ENCODE measurements at places on chromosomes 1 and 21.

- no peak for DNase-seq
Observed at GRCh38 chr1:4561205-4561604, 93.2 kb upstream of the AJAP1 start.

DNA sequence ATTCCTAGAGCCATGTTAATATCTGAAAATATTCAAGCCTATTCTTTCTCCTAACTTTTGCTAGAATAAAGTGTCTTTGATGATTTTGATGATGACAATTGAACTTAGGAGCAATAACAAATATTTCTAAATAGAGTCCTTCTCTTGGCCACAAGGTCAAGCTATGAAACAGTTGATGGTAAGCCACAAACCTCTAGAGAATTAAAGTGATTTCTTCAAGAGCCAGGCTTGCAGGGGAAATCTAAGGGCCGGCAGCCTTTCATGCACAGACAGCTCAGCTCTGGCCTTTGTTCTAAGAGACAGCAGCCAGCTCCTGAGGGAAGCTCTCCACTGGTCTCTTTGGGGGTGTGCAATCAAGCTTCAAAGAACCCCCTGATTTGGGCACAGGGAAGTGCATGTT, 59.0 kb downstream of the SUSD4 start:
- DNase-seq = peak; percentile 39

- DNase-seq = peak; percentile 25
Observed at GRCh38 chr1:42777852-42778251, 6.9 kb upstream of the TMEM269 start.

DNA sequence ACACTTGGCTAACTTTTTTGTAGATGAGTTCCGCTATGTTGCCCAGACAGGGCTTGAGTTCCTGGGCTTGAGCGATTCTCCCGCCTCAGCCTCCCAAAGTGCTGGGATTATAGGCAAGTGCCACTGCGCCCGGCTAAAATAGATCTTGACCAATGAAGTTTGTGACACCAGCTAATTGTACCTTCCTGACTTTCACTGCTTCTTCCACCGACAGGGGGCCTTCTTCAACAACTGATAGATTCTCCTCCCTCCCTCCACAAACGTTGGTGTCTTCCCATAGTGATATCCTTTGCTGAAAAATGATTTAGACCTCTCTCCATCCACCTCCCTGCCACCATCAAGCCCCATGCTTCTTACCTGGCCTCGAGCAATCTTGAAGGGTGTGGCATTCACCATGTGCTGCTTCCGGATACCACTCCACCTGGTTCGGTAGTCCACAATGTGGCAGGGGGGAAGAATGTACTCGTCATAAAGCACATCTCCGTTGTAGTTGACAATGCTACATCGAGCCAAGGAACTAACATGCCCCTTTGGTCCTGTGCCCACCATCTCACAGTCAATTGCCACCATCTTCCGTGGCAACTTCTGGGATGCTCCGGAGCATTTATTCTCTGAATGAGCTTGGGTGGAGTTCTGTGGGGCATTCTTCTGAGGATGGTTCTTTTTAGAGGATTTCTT, 1.6 kb upstream of the METTL25B start:
- peak; percentile 69 for DNase-seq

DNA sequence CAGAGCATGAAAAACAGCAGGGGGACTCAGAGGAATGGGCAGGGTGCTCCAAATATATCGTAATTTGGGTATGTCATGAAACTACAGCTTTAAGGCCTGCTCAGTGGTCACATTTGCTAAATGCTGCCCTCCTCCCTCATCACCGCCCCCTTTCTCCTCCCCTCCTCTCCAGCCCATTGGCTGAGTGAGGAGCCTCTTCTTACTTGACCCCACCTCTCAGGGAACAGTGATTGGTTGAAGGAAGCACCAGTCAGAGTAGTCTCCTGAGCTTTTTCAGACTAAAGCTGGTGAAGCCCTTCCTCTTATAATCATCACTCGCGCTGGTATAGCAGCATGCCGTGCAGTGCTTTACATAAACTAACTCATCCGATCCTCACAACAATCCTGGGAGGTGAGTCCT, 10.0 kb upstream of the TTC39A start:
- no peak for DNase-seq

DNA sequence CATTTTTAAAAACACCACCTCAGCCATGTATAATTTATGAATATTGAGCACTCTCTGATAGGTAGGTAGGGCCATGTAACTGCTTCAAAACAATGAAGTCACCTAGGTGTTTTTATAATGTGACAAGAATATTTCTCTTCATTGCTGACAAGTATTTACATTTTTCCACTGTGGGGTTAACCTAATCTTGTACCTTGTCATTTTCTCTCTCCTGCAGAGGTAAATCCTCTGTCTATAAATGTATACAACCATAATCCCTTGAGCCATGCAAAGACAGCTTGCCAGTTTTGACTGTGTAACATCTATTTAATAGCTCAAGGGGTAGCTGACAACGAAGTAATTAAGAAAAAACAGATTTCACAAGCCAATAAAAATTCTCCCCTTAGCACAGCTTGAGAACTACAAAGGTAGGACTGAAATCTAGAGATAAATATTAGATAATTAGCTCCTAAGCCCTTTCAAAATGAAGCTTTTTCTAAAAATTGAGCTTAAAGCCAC, 137.6 kb upstream of the POGK start:
- no peak for DNase-seq

- DNase-seq = no peak
Observed at GRCh38 chr1:2313651-2314261, 77.6 kb downstream of the MORN1 start.

- DNase-seq = peak; percentile 48
Observed at GRCh38 chr1:31904339-31905092, 33.7 kb downstream of the PTP4A2 start.

DNA sequence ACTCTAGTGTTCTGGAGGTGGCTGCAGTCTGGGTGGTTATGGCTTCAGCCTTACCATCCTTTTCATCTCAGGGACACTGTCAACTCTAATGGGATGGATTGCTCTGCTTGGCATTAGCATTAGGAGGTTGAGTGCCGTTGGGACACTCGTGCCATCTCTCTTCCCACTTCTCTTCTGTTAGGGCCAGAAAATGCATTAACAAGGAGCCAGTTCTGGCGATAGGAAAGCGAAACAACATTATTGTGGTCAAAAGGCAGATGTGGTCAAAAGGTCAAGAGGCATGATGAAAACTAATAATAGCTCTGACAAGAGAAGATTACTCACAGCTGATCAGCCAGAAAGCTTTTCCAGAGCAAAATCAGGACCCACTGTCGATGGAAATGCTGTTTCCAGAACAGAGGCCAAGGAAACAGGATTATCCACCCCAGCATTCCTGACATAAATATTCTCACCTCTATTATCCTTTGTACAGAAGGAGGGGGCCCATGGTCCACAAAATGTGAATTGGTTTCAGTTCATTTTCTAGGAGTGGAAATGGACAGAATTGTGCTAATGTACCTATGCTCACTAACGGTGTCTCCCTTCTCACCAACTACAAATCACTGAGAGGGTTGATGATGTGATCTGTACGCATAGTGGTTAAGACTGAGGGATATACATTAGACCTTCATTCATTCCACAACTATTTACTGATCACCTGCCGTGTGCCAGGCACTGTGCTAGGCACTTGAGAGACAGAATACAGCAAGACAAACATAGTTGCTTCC, 72.0 kb downstream of the ST6GALNAC5 start:
- DNase-seq = peak; percentile 92

GRCh38 chr1:115437196-115437595, 99.1 kb upstream of the NGF start:
- no peak for DNase-seq

DNA sequence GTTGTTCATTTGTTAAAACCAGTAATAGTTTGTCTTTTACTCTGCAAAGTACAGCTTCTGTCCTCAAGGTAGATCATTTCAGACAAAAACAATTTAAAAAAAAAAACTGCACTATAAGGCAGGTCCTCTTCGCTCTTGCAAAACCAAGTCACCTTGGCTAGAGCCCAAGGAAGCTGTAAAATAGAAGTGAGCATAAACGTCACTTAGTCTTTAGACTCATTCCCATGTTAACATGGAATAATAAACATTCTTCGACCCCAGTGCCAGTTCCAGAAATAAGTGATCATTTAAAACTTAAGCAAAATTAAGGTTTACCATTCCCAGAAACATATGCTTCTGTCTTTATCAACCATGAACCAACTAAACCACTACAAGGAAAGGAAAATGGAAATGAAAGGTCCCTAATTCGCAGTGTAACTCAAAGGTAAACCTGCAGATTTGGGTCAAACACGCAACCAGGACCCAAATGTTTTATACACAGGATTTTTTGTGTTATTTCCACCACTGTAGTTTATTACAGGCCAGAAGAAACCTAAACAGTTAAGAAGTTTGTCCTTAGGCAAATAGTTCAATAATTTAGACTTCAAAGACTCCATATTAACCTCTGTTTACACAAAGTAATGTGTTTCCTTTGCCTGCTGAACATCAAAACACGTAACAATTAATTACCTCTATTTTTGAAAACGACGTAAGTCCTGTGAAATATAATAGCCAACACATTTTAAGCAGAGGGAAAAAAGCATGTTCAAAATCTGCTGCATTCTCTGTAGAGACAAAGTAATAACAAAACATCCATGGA, 54.6 kb downstream of the TGFBR3 start:
- no peak for DNase-seq

DNA sequence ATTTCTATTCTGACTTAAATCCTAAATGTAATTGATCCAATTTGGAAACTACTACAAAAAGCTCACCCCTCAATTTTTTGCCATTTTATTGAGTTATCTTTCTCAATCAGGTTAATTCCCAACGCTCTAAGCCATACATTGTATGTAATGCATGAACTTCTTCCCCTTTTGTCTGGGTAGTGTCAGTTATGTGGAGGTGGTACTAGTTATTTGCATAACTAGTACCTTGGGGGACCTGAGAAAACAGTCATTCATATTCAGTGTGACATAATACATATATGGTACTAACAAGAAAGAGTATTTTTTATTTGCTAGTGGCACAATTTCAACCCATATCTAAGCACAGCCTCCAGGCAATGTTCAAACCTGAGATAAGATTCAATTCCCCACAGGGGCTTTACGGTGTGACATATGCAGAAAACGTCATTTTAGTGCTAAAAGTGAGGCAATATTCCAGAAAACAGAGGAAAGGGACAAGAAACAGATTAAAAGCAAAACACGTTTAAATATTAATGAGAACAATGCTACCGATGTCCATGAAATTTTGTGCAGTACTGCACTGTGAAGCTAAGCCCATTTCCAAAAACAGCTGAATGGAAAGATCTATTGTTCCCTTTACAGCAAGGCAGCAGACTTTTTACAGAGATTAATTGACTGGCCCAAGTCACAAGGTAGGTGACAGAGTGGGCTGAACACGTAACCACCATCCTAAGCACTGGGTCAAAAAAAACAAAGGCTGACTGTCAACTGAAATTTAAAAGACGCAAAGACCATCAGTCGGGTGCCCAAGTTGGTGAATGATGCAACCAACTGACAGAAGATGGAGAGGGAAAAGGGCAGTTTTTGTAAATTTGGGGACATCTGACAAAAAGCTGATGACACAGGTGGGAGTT, 1.4 kb downstream of the HLCS start:
- DNase-seq = no peak

DNA sequence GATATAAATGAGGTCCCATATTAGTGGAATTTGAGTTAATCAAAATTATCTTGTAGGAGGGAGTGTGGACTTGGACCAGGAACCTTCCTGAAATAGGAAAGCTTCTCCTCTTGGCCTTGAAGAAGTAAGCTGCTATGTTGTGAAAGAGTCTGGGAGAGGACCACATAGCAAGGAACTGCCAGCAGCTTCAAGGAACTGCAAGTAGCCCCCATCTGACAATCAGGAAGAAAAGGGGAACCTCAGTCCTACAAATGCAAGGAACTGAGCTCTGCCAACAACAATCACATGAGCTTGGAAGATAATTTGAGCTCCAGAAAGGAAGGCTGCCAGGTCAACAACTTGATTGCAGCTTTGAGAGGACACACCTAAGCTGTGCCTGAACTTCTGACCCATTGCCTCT, 8.2 kb upstream of the PRMT6 start:
- no peak for DNase-seq

- DNase-seq = no peak
Observed at GRCh38 chr1:42328916-42329496, 6.0 kb downstream of the FOXJ3 start.

DNA sequence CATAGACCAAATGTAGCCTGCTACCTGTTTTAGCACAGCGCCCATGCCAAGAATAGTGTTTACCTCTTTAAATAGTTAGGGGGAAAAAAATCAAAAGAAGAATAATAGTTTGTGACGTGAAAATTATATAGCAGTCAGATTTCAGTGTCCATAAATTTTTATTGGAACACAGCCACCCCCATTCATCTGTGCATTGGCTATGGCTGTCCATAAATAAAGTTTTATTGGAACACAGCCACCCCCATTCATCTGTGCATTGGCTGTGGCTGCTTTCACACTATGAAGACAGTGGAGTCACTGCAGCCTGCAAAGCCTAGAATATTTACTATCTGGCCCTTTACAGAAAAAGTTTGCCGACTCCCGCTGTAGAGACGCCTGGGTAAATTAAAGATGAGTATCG, 20.9 kb downstream of the EPHX1 start:
- DNase-seq = no peak

GRCh38 chr1:209095627-209096595, 487.6 kb upstream of the CAMK1G start:
- DNase-seq = peak; percentile 89

- DNase-seq = peak; percentile 31
Observed at GRCh38 chr1:79322511-79323027, 316.0 kb upstream of the ADGRL4 start.

DNA sequence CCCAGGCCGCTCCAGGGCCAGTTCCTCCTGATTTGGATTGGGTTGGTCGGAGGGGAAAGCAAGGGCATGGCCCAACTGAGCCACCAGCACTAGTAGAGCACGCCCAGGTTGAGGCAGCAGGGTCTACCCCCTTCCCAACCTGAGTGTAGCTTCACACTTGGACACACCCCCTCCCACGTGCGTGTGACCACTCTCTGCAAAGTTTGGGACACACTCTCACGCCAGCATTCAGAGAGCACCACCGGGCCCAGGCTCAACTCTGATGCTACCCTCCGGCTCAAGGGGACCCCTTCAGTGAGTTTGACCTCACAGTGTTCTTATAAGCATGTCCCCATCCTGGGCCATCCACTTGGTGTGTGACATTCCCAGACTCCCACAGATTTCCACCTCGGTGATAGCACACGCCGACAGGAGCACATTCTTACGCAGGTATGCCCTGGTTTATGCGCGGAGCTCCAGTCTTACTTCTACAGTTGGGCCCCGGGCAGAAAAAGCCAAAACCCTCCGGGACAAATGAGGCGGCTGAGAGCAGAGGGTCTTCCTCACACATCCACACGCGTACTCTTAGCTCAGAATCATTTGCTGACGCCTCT, 3.0 kb upstream of the DMRTA2 start:
- no peak for DNase-seq

Measured in LHCN-M2 (cell line).